ENCODE measurements at places on chromosomes 5 and 9. TPM values are rescaled to one million over a fixed set of nuclear protein-coding genes. Genes with fewer than 3 reads are reported as not detected.

The C5orf22 gene
- total RNA-seq = 21.9 TPM

The SLC25A25 gene
- total RNA-seq = 36.1 TPM

The IFNA2 gene
- not detected for total RNA-seq

The PALM2AKAP2 gene
- total RNA-seq = 66.4 TPM

The GADD45G gene
- 2.0 TPM for total RNA-seq

The SRA1 gene
- 42.0 TPM for total RNA-seq

The PIP5KL1 gene
- total RNA-seq = 2.7 TPM

The BTNL3 gene
- total RNA-seq = not detected

The KCNV2 gene
- total RNA-seq = not detected

All from placental pericyte (primary cell).